ENCODE measurements at places on chromosomes 13 and 19.

DNA sequence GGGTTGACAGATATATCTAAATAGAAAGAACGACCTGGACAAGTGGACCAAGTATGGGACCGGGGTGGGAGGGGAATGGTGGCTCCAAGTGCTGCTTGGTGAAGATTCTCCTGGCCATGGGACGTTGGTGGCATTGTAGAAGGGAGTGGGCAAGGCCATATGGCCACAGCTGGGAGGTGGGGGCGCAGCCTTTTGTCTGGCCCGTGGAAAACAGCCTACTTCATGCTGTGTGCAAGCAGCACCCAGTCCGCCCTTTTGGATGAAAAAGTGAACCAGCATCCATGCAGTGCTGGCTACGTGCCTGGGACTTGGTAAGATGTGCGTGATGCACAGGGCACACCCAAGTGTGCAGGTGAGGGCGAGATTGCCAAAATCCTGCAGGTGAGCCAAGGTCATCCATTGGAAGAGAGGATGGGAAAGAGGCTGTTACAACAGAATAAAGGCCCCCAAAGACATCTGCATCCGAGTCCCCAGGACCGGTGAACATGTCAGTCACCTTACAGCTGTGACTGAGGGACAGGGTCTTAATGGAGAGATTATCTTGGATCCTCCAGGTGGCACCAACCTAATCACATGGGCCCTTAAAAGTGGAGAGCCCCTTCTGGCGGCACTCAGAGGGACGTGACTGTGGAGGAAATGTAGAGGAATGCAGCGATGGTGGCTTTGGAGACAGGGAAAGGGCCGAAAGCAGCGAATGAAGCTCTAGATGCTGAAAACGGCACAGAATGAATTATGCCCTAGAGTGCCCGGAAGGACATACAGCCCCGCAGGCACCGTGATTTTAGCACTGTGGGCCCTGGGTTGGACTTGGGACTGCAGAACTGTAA lies 40.8 kb downstream of the TEX29 start:
- DNase-seq, result peak; percentile 43

DNA sequence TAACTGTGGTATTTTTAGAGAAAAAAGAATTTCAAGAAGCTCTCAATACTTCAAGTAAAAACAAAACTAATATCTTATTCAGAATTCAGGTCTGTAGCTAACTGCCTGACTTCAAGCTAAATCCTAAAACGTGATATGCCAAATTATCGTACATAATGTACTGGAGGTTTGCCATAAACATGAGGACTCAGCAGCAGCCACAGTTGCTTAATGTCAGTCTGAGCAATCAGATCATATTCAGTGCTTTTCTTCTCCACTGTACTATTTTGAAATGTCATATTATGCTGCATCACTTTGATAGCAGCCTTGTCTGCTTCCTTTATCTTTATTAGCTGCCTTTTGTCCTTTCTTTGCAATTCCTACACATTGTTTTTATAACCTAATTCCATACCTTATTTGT lies 265.1 kb upstream of the EDNRB start:
- no peak for DNase-seq

DNA sequence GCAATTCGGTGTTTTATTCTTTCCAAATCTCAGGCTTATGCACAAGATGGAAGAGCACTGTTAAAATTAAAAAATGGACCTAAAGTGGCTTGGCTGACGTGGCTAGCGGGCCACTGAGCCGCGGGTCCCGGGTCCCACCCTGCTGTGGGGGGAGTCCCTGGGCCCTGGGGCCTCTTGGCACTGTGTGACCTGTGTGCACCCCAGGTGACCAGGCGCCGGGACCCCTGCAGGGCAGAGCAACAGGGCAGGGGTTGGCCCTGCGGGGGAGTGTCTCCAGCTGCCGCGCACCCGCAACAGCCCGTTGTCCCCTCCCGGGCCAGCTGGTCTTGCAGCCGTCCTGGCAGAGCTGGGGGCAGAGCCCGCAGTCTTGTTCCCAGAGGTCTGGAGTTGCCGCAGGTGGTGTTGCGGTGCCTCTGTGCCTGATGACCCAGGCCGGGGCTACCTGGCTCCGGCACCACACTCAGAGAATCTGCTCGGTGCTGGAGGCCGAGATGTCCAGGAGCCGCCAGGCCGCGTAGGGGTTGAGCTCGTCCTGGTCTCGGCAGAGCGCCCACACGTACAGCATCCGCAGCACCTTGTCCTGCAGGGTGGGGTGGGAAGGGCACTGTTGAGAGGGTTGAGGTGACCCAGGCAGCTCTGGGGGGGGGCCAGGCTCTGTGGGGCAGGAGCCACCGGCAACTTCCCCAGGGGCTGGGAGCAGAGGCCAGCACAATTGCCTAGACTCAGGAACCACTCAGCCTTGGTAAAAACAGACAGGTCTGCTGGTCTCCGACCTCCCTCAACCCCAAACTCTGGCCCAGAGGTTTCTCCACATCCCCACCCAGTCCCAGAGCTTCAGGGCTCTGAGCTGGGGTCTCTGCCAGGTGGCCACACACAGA lies 1.0 kb upstream of the CTXN1 start:
- no peak for DNase-seq

DNA sequence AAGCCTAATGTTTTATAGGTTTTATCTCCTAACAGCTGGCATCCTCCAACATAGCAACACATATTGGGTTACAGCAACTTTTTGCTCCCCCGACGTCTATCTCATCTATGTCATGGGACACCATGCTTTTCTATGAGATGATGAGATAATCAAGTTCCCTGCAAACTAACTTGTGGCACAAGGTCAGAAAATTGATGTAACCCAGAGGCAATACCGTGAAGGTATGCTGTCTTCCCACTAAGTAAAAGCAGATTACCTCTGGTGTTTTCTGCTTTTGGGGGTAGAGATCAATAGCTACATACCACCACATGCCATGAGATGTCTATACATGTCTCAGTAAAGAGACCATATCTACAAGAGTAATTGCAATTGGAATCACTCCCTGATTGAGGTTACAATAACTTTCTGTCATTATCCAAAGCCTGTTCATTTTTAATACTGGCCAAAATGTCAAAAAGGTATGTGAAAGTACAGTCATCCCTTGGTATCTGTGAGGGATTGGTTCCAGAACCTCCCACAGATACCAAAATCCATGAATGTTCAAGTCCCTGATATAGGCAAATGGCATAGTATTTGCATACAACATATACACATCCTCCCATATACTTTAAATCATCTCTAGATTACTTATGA lies 131.3 kb downstream of the CYSLTR2 start:
- DNase-seq, result no peak

DNA sequence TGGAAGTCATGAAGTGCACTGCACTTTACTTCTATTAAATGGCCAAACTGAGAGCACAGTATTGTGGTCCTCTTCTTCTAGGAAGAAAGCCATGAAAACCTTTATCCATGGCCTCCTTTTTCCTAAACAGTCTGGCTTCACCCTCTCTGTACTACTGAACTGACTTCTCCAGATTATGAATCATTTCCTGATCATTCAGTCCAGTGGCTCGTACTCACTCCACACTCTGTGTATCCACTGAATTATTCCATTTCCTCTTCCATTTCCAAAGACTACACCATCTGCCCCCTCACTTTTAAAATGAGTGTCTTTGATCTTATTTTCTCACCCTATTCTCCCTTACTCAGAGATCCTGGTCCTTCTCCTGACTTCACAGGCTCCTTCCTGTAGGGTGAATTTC lies 29.7 kb upstream of the FREM2 start:
- DNase-seq, result no peak

All from activated CD4-positive, alpha-beta T cell treated with anti-CD3 and anti-CD28 coated beads, Interleukin-2, amount 10 ng/mL, durations not matched to agents 24 days and 14 days (primary cell).